CD4-positive, CD25-positive, alpha-beta regulatory T cell (primary cell): ENCODE measurements at places on chromosomes 7 and 10. TPM values are rescaled to one million over a fixed set of nuclear protein-coding genes. Genes with fewer than 3 reads are reported as not detected.

GRCh38 chr7:148014541-148014940 lies 576.0 kb upstream of the C7orf33 start:
- no peaks in the 10 kb centered on the region for H3K27me3 ChIP-seq
- DNase-seq: no peak
- no peak overlapping the region for H3K27ac ChIP-seq

GRCh38 chr10:125032474-125033020 lies 90.6 kb downstream of the ZRANB1 start:
- H3K27ac ChIP-seq: no peak overlapping the region
- H3K27me3 ChIP-seq: no peaks in the 10 kb centered on the region
- DNase-seq: no peak
- H3K36me3 ChIP-seq: no peaks in the 10 kb centered on the region
- no peak overlapping the region for H3K4me3 ChIP-seq
- H3K4me1 ChIP-seq: no peaks in the 10 kb centered on the region

GRCh38 chr7:45980973-45981372 lies 59.9 kb upstream of the IGFBP3 start:
- no peak overlapping the region for H3K27ac ChIP-seq
- no peak overlapping the region for H3K4me3 ChIP-seq
- no peak for DNase-seq
- no peaks in the 10 kb centered on the region for H3K4me1 ChIP-seq

- DNase-seq: no peak
- no peaks in the 10 kb centered on the region for H3K4me1 ChIP-seq
- no peaks in the 10 kb centered on the region for H3K36me3 ChIP-seq
- H3K27ac ChIP-seq: no peak overlapping the region
- no peak overlapping the region for H3K4me3 ChIP-seq
Observed at GRCh38 chr7:125561006-125561405, 631.4 kb upstream of the POT1 start.

DNA sequence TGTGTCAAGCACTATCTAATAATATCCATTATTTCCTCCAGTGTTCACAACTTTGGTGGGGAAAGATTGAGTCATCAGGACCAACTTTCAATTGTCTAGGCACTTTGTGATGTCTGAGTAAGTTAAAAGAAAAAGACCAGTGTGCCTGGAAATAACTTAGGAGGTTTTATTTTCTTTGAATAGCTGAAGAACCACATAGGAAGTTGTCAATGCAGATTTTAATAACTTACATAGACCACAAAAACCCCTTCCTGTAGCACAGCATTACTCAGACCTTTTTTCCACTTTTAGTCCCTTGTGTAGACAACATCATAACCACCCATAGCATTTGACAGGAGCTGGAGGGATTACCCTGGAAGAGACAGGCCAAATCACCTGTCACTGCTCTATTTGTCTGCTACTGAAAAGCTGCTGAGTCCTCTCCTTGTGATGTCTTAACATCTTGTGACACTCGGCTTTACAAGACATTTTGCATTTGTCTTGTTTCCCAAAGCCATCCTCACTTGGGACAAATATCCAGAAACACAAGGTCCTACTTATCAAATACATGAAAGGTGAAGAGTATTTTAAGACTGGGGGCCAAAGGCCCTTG lies 241.5 kb upstream of the PTER start:
- H3K27ac ChIP-seq: no peak overlapping the region
- H3K4me1 ChIP-seq: no peaks in the 10 kb centered on the region
- H3K27me3 ChIP-seq: no peaks in the 10 kb centered on the region
- no peaks in the 10 kb centered on the region for H3K36me3 ChIP-seq
- H3K4me3 ChIP-seq: no peak overlapping the region
- no peak for DNase-seq

- no peaks in the 10 kb centered on the region for H3K27me3 ChIP-seq
- no peak overlapping the region for H3K4me3 ChIP-seq
- H3K27ac ChIP-seq: no peak overlapping the region
- no peak for DNase-seq
- H3K4me1 ChIP-seq: no peaks in the 10 kb centered on the region
Observed at GRCh38 chr7:31121601-31122000, 69.5 kb downstream of the ADCYAP1R1 start.

- H3K27ac ChIP-seq: no peak within 1 kb of the TSS
- H3K4me1 ChIP-seq: peaks cover 52% of the 10 kb centered on the region
- H3K36me3 ChIP-seq: no peaks in the 10 kb centered on the region
- peaks cover 49% of the 10 kb centered on the region for H3K27me3 ChIP-seq
- no peak for DNase-seq
- peak within 1 kb of the TSS; percentile 37 for H3K4me3 ChIP-seq
Observed at GRCh38 chr7:27185013-27185853, at the start of gene HOXA11. HOXA11 (minus strand) TSS chr7:27185232; CDS start chr7:27185144, 88 bp downstream.

- H3K4me3 ChIP-seq: peak overlapping the region; percentile 35
- H3K27me3 ChIP-seq: no peaks in the 10 kb centered on the region
- H3K36me3 ChIP-seq: no peaks in the 10 kb centered on the region
- DNase-seq: no peak
- H3K27ac ChIP-seq: peak overlapping the region; percentile 81
Observed at GRCh38 chr10:79066411-79067240, 2.1 kb upstream of the ZMIZ1 start.

- no peak for DNase-seq
- H3K36me3 ChIP-seq: peaks cover 9% of the 10 kb centered on the region
- H3K27me3 ChIP-seq: no peaks in the 10 kb centered on the region
- peaks cover 8% of the 10 kb centered on the region for H3K4me1 ChIP-seq
Observed at GRCh38 chr7:128099204-128099671, 68.0 kb upstream of the LRRC4 start.

DNA sequence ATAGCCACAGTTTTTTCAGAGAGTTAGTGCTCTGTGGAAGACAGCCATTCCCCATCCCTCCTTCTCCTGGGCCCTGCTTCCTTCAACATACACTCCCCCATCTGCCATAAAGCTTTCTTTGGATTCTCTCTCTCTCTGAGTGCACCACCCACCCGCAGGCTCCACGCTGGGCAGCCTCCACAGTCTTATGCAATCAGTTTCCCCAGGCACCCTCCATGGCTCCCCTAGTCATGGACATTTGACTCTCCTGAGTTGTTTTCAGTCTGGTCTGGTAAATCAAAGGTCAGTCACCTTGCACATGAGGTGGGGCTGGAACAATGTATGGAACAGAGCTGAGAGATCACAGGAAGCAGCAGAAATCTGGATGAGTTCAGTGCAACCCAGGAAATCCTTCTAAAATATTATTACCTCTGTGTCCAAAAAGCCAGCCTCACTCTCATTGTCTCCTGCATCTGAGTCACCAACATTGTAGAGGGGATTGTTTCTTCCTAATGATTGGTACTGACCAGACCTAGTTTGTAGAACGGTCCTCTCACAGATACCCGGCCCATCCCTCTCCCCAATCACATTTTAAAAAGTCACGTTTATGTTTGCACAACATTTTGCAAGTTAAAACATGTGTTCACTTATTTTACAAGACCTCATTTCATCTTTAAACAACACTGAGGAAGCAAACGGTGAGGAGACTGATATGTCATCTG lies 70.1 kb downstream of the CYCS start:
- peaks cover 7% of the 10 kb centered on the region for H3K27me3 ChIP-seq
- H3K4me1 ChIP-seq: no peaks in the 10 kb centered on the region
- no peak overlapping the region for H3K27ac ChIP-seq

GRCh38 chr10:76205361-76205760 lies 773.9 kb downstream of the LRMDA start:
- no peak overlapping the region for H3K4me3 ChIP-seq
- H3K27me3 ChIP-seq: no peaks in the 10 kb centered on the region
- DNase-seq: no peak
- H3K36me3 ChIP-seq: no peaks in the 10 kb centered on the region

- H3K4me1 ChIP-seq: no peaks in the 10 kb centered on the region
- H3K27me3 ChIP-seq: no peaks in the 10 kb centered on the region
- no peak overlapping the region for H3K4me3 ChIP-seq
- no peaks in the 10 kb centered on the region for H3K36me3 ChIP-seq
- H3K27ac ChIP-seq: no peak overlapping the region
Observed at GRCh38 chr7:98831641-98832221, 38.1 kb downstream of the TMEM130 start.

The PAX4 gene
- not detected for total RNA-seq

The ZP3 gene
- total RNA-seq: 2.2 TPM

The PRSS37 gene
- total RNA-seq: not detected

The MKX gene
- total RNA-seq: not detected

The PITX3 gene
- not detected for total RNA-seq
